Stimulated activated memory B cell treated with anti-CD40 and anti-IgM and Interleukin-4, amounts not matched to agents 10 μg/mL and 1 μg/mL and 100 μg/mL, for 72 hours (primary cell): ENCODE measurements at places on chromosomes 16 and 17.

DNA sequence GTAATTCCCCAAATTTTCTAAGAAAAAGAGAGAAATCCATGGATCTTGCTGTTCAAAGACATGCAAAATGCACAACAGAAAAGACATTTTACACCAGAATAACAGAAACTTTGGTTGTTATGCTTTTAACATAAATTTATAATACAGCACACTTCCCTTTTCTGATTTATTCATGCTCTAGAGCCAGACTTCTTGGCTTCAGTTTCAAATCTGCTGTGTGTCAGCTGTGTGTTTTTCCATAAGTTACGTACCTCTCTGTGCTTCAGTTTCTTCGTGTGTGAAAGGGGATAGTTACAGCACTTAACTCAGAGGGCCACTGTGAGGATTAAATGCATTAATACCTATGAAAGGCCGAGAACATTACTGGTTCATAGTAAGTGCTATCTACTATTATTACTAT is 6.8 kb upstream of the CCL3L1 start:
- no peak for ATAC-seq

GRCh38 chr16:86090461-86091170 is 191.7 kb downstream of the IRF8 start:
- ATAC-seq: no peak

GRCh38 chr17:59688496-59688895 is 18.7 kb downstream of the PTRH2 start:
- ATAC-seq: no peak

- ATAC-seq: no peak
Observed at GRCh38 chr17:5248821-5249479, 14.3 kb upstream of the SCIMP start.

DNA sequence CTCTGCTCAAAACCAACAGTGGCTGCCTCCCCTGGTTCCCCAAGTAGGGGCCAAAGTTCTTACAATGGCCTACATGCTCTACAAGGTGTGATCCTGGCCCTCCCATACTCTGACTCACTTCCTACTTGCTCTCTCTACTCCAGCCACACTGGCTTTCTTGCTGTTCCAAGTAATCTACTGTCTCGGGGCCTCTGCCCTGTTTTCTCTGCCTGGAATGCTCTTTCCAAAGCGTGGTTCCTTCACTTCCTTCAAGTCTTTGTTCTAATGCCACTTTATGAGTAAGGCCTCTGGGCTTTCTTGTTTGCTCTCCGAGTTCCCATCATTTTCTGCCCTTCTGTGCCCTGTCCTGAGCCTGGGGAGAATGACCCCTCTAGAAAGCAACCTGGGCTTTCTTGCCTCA is 4.1 kb upstream of the CDH3 start:
- no peak for ATAC-seq

DNA sequence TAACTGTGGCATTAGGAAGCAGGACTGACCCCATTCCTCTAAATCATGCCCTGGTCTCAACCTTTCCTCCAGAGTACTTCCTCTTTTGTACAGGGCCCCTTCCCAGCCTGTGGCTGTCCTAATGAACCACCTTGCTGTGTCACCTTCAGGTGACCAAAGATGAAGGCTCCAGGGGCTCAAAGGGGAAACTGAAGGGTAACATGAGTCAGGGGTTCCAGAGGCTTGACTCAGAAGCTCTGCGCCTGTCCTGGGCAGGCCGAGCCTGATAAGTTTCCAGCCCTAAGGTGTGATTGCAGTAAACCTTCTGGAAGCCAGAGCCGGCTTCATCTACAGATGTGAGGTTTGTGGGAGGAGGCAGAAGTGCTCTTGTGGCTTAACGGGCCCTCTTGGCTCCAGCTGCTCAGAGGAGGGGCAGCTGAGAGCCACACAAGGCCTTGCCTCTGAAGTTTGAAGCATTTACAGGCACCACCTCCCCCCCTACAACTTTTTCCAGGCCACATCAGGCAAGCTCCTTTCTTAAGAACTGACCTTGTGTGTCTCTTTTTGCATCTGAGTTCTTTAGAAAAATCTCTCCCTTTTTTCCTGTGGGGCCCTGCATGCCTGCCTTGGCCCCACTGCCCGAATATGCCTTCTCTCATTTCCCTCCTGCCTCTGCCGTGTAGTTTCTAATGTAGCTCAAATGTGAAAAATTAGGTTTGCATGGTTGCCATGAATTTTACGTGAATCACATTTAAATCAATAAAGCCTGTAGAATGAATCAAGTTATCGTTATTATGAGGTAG is 149.9 kb downstream of the CLEC16A start:
- ATAC-seq: peak; percentile 90

DNA sequence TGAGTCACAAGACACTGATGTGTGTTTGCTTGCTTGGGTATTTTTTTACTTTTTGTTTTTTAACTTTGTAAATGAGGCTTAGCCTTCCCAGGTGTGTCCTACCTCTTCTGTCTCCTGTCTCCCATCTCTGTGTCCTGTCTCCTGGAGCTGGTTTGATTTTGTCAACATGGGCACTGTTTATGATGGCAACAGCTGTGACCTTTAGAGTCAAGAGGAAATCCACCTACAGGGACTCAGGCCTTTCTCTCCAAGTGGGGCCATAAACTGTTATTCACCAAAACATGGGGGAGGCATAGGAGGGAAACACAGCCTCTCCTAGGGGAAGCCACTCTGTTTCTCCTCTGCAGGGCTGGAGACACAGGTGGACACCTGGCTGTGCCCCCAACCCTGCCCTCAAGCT is 13.1 kb upstream of the PLCG2 start:
- no peak for ATAC-seq

DNA sequence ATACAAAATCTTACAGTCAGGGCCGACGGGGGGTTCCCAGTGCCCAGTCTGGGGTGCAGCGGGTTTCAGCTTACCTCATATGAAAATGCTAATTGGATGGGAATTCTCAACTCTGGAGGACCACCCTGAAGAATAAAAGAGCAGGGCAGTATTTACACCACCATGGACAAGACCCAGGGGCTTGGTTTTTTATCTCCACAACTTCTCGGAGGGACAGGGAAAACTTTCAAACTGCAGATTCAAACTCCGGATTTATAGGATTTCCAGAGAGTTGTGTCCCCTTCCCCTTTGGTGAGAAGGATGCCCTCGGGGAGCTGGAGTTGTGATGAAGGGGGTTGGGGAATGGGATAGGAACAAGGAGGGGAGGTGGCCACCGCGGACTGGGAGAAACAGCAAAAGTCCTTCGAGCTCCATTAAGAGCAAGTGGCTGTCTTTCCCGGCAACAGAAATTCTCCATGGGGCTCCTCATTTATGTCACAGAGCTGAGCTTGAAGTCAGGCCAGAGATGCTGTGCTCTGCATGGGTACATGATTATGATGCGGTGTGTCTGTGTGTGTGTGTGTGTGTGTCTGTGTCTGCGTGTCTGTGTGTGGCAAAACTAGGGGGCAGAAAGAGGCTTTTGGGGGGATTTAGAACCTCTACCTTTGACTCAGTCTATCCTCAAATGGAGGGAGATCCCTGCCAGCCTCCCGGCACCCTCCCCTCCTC is 15.7 kb downstream of the FOXL1 start:
- no peak for ATAC-seq

DNA sequence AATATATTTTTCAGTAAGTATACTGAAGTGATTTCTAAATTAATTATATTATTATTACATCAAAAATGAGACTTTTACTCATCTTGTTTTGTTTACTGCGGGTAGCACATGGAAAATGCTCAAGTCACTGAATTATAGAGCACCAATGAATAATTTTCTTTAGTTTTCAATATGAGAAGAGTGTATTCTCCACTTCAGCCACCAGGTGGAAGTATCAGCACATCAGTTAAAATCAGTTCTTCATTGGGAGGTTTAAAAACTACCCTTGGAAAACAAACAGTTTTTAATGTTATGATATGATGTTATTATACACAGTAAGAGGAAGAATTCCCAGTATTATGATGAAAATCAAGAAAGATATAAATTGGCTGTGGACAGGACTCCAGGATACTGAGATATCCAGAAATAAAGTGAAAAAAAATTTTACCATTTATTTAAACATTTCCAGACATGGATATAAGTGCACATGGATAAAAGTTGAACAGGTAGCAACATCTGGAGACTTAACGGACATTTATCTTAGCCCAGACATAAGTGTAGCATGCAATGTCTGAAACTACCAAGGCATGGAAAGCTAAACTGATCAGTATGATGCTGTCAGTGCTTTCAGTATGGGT is 467.3 kb downstream of the KCNJ2 start:
- ATAC-seq: no peak

DNA sequence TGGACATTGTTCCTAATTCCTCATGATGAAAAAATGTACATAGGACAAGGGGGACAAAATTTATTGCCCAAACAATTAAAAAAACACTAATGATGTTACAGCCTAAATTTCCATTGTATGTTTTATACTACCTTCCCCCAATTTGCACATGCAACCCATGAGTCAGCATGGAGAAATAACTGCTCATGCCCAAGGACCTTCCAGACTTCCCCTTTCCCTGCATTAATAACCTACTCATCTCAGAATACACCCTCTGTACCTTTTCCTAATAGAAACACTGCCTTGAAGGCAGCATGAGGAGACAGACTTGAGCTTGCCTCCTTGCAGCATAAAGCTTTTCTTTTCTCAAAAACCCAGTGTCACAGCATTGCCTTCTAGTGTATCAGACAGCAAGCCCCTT is 2402.8 kb downstream of the TP53TG3F start:
- ATAC-seq: no peak

DNA sequence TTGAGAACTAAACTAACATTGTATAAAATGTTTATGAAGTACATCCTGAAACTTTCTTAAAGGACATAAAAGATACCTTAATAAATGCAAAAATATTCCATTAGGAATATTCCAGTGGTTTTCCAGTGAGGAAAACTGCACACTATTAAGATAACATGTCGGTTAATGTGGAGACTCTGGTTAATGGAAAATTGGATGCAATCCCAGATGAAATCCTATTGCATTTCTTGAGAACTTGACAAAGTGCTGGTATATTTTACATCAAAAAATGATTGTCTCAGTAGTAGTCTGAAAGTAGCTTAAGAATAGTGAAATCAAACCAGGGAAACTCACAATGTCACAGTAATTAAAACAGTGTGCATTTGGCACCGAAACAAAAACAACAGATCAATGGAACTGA is 202.5 kb upstream of the MON1B start:
- no peak for ATAC-seq
